ENCODE measurements at places on chromosomes 12 and 14.

- no peak for ATAC-seq
These were observed 27.8 kb downstream of the CNOT2 start for GRCh38 chr12:70271025-70271424.

DNA sequence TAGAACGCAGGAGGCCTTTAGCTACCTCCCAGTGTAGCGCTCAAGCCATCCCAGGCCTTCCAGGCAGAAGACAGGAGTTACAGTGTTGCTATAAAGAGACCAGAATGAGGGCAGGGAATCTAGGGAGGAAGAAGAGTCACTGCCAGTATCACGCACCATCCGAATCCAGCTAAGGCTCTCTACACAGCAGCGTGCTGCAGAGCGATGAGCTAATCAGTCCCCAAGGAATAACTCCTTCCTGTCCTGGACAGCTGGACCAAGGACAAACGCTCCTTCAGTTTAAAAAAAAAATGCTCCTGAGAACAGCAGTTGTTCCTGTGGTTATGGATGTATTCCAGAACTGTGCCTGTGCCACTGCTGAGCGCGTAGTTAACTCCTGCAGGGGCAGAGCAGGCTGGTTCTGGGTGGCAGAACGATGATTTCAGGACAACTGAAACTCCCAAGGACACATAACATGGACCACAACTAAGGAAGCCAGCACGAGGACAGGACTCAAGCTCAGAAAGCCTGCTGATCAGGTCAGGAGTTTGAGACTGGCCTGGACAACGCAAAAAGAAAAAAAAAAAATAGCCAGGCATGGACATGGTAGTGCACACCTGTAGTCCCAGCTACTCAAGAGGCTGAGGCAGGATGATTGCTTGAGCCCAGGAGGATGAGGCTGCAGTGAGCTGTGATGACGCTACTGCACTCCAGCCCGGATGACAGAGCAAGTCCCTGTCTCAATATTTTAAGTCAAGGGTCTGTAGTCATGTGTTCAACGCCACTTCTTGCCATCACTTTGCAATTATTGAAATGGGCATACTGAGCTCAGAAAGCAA lies 2.6 kb downstream of the IFFO1 start:
- ATAC-seq, result no peak

- ATAC-seq, result no peak
These were observed 33.4 kb downstream of the IL31 start for GRCh38 chr12:122140467-122141257.

DNA sequence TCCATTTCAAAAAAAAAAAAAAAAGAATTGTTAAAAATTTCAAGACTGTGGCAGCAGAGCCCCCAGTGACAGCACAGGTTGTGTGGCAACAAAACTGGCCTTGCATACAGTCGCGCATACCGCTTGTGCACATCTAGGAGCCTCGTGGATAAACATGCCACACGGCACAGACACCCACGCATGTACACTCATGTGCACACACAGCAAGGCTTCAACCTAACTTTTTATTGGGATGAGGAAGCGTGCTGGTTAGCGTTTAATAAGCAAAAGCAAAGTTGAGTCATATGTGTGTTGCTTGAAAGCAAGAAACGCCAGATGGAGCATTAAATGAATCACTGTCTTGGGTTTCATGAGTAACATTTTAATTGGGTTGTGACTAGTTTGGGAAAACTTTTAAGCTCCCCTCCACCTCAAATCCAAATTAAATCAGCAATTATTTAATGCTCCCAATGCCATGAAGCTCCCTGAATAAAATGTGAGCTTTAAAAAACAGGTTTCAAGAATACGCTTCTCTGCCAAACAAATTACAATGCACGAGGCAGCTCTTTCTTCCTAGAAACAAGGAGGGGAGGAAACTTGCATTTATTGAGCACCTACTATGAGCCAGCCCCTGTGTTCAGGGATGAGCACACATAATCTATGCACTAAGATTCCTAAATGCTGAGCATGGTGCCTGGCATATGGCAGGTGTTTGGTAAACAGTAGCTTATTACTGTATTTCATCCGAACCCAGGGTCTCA lies 35.7 kb upstream of the EML1 start:
- no peak for ATAC-seq

GRCh38 chr14:60002819-60003492 lies 83.0 kb downstream of the LRRC9 start:
- ATAC-seq, result no peak

DNA sequence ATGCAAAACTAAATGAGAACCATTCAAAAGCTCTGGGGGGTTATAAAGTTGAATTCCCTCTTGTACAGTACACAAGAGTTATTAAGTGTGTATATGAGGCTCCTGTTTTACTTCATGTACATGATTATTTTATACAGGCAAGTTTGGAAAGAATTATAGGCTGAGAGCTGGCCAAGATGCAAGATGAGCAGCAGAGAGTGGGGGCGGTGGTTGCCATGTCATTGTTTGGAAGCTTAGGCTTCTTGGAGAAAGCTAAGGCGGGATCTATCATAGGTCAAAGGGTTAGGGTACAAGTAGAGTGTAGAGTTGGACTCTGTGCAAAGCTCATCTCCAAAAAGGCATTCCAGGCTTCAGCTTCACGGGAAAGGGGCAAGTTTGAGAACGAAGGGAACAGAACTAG lies 297.1 kb upstream of the TBX3 start:
- no peak for ATAC-seq

- no peak for ATAC-seq
These were observed 476.5 kb downstream of the APAF1 start for GRCh38 chr12:99121546-99121945.

GRCh38 chr12:116210131-116210530 lies 67.4 kb downstream of the MED13L start:
- no peak for ATAC-seq

DNA sequence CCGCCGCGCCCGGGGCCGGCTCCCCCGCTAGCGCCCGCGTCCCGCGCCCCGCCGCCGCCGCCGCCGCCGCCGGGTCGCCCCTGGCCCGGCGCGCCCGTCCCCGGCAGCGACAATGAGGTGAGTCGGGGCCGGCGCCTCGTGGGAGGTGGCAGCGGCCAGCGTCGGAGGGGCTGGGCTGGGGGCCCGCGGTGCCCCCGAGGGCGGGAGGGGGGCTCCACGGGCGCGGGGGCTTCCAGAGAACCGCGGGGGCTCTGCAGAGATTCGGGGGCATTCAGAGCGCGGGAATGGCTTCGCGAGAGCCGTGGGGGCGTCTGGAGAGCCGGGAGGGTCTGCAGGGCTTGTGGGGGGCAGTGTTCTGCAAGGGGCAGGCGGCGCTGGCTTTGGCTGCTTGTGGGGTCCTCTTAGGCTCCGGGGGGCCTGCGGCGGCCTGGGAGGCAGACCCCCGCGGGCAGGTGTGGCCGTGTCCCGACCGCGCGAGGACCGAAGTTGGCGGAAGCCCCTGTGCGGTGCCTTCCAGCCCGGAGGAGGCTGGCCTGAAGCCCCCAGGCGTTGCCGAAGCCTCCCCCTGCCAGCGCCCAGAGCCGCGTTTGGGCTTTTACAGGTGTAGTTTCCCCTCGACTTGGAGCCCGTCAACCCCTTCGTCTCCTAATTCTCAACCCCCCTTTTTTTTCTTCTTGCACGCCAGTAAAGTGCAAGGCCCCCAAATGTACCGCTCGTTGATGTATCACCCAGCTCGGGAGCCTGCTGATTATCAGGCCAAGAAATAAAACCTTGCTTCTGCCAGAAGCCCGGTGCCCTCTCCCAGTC lies 93.1 kb upstream of the EVL start:
- ATAC-seq, result peak; percentile 50

- ATAC-seq, result no peak
These were observed 42.3 kb downstream of the DPF3 start for GRCh38 chr14:72851635-72852034.

DNA sequence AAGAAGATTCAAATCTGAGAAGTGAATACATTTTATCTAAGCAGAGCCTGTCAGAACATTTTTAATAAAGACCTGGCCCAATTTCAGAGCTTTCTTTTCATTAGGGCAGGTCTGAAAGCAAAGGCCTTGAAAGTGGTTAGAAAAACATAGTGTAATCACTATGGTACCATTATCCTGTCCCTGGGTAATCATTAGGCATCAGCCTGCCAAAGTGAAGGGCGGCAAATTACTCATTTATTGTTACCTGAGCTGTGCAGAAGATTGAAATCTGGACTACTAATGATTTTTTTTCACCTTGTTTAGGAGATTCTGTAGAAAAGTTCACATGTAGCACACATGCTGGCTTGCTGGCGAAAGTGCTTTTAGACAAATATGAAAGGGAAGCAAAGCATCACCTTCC lies 92.6 kb upstream of the PRKD1 start:
- no peak for ATAC-seq

- ATAC-seq, result no peak
These were observed 6.2 kb upstream of the KIF26A start for GRCh38 chr14:104131968-104132732.

DNA sequence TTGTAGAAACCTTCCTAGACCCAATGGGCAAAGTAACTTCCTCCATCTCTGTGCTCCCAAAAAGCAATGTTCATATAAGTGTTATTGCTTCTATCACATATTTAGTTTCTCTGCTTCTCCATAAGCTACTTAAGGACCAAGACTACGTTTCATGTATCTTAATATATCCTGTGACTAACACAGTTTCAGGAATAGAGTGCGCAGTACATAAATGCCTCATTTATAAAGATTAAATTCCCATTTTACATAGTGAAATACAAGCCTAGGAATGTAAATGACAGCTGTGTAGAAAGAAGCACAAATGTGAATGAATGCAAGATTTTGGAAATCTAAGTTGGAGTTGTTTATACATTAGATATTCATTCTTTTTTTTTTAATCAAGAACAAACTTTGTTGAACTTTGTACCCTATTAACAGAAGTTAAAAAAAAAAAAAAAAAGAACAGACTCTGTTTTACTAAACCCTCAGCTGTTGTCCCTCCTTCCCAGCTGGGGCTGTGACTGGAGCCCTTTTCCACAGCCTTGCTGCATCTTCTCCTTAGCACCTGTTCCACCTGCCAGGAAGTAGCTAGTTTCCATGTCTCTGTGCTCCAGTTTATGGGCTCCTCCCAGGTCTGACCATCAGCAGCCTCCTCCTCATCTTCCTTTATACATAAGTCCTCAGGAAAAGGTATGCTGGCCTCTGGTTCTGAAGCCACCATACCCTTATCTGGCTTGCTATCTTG lies 7.0 kb upstream of the METTL17 start:
- ATAC-seq, result no peak

DNA sequence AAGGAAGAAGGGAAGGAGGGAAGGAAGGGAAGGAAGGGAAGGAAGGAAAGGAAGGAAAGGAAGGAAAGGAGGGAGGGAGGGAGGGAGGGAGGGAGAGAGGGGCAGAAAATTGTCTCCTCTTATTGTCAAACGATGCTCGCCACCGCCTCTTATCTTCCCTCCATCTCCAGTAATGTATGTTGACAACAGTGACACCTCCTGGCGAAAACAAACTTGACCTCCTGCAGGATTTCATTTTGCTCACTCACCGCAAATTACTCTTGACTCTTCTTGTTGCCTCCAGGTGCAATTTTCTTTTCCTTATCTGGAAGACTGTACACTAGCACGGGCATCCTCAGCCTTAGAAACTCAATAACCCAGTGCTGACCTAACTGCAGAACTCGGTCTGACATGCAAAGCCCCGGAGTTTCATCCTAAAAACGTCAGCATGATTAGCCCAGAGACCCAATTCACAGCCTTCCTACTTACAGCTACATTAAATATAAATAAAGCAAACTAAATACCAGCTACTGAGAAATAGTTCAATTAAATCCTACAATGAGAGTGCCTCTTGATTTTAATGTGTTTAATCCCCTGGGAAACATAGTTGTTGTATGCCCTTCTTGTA lies 512.4 kb upstream of the TMPO start:
- ATAC-seq, result no peak

GRCh38 chr12:26717757-26718156 lies 115.2 kb downstream of the ITPR2 start:
- ATAC-seq, result no peak

DNA sequence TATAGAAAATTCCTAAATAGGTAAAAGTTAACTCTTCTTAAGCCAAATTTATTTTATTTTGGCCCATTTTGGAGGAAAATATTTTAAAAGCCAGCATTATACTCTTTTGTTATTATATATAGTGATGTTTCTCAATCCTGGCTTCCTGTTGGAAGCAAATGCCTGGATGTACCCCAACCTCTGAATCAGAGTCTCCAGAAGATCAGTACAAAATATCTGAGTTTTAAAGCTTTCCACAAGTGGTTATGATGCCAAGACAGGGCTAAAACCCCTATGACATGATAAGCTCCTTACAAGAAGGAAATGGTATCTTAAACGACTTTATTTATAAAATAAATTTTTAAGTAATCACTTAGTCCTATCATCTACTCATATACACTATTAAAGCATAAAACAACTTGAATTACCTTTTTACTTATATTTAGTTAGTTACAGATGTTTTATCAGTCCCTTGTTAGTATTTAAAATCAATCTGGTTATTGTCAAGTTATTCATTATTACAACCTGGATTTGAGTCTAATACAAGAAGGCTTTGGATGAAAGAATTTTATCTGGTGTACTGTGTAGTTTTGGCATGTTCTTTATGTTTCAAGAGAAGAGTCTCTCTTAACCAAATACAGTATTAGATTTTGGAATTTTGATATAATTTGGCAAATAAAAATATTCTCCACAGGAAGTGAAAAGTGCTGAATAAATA lies 238.1 kb downstream of the SLC2A13 start:
- ATAC-seq, result no peak

- ATAC-seq, result no peak
These were observed 130.1 kb downstream of the ST8SIA1 start for GRCh38 chr12:22204391-22204790.

DNA sequence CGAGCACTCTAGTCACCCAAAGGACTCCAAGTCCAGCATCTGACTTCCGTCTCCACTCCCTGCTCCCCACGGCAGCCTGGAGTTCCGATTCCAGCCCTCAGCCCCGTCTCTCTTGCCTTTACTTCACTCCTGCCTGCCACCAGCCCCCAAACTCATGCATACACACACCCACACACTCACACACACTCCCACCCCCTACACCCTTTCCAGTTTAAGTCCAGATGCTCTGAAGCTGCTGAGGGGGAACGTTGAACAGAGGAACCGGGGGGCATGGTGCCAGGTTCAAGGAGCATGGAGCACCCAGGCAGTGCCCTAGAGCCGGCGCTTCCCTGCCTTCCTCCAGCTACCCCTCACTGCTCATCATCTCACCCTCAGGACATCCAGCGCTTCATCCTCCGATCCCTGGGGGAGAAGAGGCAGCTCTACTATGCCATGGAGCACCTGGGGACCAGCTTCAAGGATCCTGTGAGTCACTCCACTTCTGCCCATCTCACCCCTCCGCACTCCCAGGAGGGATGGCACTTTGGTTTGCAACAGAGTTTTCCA lies 3.3 kb downstream of the P3H3 start:
- ATAC-seq, result no peak
